Dermis microvascular lymphatic vessel endothelial cell (primary cell): ENCODE measurements at places on chromosomes 3 and 15. TPM values are rescaled to one million over a fixed set of nuclear protein-coding genes. Genes with fewer than 3 reads are reported as not detected.

GRCh38 chr15:98121536-98121935, 161.0 kb downstream of the ARRDC4 start:
- DNase-seq: no peak

GRCh38 chr3:113251817-113252216, 40.5 kb downstream of the BOC start:
- DNase-seq: no peak

DNA sequence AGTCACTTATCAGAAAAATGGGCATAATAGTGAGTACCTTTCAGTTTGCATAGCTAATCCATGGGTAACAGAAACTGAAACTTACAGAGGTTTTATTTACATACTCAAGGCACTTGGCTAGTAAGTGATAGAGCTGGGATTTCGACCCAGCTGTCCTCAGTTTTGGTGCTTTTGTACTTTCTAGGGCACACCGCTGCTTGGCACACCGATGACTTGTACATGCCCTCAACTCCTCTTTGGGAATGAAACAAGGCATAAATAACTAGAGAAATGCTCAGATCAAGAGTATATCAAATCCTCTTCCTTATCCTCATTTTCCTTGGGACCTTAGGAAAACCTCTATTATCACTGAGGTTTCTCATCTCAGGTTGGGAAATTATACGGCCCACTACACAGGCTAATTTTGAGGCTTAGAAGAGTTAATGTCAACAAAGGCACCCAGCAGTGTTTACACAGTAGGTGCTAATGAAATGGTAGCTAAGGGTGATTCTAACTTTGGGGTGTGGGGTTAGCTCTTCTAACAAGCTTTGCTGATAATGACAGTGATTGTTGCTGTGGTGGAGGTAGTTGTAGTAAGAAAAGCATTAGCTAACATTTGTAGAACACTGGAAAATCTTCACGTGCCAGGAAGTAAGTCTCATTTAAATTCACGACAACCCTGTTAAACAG, 20.3 kb upstream of the DGKG start:
- no peak for DNase-seq

UBR1 gene
- 19.5 and 21.3 TPM in 2 replicates for total RNA-seq

ABHD2 gene
- 32.1 and 47.9 TPM in 2 replicates for total RNA-seq

DNA sequence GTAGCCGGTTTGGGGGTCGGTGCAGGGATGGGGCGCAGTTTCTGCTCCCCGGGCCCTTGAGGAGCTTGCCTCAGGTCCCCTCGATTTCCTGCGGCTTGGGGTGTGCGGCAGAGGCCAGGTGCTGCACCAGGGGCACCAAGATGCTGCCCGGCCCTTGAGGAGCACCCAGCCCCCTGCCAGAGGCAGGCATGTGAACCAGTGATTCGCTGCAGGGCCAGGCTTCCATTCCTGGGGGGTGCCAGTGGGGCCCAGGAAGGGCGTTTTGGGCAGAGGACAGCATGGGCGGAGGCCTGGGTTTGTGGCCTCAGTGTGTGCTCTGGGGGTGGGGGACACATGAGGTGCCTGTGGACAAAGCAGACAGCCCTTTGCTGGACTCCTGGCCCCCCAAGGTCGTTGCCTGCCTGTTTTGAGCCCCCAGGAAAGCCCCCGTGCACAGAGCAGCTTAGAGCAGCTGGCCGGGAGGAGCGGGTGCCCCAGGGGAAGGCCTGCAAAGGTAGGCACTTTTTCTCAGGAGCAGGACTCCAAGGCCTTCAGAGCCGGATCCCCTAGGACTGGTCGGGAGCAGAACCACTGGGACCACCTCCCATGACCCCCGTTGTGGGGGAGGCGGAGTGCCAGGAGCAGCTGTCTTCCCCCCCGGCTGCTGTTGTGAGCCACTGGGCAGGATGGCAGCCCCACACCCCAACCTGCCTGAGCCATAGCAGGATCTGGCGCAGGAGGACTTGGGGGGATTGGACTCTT, 1.6 kb downstream of the PLXNA1 start:
- DNase-seq: no peak

- DNase-seq: no peak
Measured at GRCh38 chr15:90539789-90540188, 10.1 kb downstream of the CRTC3 start.

TMEM87A gene
- total RNA-seq: 45.3 and 55.1 TPM in 2 replicates

GRCh38 chr3:175432376-175433025, 573.4 kb downstream of the NAALADL2 start:
- DNase-seq: no peak
